CD4-positive, CD25-positive, alpha-beta regulatory T cell (primary cell): ENCODE measurements at places on chromosomes 6 and 20.

DNA sequence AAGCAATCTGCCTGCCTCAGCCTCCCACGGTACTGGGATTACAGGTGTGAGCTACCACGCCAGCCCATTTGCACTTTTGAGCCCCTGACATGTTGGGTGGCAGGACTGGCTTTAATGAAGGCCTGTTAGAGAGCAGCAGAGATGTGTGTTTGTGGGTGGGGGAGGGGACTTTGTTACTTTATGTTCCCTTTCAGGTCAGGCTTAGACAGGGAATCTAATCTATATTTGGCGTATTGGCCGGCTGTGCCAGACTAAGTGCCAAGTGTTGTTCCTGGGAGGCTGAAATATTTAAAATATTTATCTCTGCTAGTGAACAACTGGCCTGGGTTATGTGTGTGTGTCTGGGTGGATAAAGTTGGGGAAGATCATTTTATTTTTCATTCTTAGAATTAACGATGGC, 6.1 kb downstream of the GMPR start:
- DNase-seq = no peak

- DNase-seq = no peak
Measured at GRCh38 chr6:3319610-3320200, 61.0 kb downstream of the PSMG4 start.

GRCh38 chr20:24359321-24360027, 110.0 kb upstream of the SYNDIG1 start:
- DNase-seq = no peak

GRCh38 chr20:41030061-41030460, 1.4 kb downstream of the TOP1 start:
- DNase-seq = no peak

- DNase-seq = no peak
Measured at GRCh38 chr6:41063884-41064285, 8.3 kb downstream of the OARD1 start.

- no peak for DNase-seq
Measured at GRCh38 chr6:49909563-49909962, 43.2 kb upstream of the CRISP1 start.

DNA sequence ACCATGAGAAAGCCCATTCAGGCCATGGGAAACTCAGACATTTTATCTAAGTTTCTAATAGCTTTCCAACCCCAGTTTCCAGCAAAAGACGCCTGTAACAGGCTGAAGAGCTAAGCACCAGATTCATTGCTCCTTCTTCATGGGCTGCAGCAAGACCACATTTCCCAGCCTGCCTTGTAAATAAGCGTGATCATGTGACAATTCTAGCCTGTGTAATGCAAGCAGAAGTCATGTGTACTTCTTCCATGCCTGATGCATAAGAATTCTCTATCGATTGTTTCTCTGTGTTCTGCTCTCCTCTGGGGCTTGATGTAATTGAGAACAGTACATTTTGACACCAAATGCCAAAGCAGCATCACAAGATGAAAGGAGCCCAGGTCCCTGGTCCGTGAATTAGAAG, 6.8 kb downstream of the PCSK2 start:
- no peak for DNase-seq

DNA sequence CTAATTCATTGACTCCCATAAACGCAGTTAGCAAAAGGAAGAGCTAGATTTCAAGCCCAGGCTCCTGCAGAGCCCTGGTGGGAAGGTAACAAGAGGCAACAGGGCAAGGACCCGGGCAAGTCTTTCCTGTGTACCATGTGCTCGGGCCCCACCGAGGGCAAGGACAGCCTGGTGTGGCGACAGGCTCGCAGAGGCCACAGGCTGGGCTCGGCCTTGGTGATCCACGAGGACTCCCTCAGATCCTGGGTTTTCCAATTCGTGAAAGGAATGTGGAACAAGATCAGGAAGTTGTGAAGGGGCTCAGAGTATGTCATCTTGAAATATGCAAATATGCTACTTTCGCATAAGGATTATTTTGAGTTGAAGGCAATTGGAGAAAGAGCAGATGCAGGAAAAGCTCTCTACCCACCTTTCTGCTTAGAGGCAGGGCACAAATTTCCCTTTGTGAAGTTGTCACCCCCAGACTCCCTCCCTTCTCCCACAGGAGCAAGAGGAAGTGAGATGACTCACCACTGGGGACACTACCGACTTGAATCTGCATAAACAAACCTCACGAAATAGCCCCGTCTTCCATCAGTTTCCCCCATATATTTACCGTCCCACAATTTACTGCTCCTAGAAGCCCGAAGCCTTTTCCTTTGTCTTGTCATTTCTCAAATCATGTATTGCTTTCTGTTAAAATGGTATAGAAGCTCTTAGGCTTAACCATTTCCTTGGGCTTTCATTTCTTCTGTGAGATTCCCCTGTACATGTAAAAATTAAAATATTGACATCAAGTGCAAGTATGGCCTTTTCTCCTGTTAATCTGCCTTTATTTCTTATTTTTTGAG, 79.0 kb downstream of the PSMG4 start:
- no peak for DNase-seq

DNA sequence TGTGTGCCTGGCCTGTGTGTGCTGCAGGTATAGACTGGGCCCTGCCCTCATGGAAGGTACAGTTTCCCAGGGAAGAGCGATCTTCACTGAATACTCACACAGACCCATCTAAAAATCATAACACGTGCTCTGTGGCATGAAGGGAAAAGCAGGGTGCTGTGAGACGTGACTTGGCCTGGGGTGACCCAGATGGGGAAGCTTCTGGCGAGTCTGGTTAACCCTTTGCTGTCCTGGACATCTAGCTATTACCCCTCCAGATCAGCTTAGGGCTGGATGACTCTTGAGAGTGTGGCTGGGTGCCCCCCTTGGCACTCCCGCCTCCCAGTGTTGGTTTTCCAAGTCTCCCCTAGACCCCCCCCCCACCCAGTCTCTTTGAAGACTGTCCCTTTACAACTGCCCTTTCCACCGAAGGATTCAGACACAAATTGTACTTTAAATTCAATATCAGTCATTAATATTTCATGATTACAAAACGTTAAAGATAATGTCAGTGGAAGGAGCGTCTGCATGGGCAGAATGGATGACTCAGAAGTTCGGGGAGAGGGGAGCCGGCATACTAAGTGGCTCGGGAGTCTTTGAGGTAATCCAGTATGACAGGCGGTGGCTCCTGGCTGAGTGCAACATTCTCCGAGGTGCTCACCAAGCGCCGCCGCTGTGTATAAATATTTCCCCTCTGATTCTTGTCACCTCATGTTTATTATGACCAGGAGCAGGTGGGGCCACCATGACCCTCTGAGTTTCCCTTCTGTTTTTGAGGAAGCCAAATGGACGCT, 77.3 kb downstream of the CD40 start:
- no peak for DNase-seq

- no peak for DNase-seq
Measured at GRCh38 chr6:140275725-140276124, 901.3 kb upstream of the CITED2 start.

DNA sequence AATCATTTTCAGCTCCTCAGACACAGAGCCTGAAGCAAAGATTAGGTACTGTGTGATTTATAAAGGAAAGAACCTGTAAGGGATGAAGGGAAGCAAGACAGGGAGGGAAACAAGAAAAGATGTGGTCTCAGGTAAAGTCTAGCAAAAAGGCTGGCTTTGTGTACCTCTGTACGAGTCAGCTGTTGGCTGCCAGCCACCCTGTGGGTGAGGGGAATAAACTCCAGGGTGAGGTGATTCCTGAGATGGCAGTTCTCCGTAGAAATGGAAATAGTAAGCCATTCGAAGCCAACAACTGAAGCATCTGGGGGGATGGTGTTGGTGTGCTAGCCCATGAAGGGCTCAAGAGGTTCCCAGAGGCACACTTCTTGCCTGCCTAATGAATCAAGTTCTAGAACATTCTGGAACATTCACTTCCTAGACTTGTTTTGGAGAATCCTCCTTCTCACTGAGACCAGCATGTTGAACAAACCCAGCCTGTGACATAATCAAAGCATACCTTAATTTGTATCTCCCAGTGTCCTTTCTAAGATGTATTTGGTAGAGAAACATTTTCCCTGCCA, 10.6 kb upstream of the TTPAL start:
- no peak for DNase-seq

DNA sequence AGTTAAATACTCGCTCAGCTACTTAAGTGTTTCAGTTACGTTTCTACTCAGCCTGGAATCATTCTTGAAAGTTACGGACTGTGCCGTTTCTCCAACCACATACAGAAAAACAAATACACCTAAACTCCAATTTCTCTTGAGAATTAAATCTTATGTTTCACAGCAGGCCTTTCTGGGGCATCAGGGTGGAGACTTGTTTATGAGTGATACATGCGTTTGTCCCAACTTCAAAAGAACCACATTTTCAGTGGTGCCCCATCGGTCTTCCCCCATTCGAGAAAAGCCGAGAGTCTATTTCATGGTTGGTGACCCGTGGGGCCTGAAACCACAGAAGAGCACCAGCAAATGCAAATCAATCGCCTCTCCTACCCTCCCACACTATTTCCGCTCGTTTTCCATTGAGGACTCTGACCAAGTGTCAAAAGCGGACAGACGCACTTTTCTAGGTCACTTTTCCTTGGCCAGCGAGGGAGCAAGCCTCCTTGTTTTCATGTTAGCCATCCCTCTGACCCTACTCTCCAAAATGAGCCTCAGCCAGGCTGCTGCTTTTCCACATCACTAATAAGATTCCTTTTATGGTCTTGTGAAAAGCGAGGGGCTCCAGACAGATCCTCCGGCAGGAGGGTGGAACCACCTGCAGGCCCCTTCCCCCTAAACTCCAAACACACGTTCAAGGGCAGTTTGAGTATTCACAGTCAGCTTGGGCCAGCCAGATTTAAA, 3.1 kb downstream of the JAG1 start:
- no peak for DNase-seq

DNA sequence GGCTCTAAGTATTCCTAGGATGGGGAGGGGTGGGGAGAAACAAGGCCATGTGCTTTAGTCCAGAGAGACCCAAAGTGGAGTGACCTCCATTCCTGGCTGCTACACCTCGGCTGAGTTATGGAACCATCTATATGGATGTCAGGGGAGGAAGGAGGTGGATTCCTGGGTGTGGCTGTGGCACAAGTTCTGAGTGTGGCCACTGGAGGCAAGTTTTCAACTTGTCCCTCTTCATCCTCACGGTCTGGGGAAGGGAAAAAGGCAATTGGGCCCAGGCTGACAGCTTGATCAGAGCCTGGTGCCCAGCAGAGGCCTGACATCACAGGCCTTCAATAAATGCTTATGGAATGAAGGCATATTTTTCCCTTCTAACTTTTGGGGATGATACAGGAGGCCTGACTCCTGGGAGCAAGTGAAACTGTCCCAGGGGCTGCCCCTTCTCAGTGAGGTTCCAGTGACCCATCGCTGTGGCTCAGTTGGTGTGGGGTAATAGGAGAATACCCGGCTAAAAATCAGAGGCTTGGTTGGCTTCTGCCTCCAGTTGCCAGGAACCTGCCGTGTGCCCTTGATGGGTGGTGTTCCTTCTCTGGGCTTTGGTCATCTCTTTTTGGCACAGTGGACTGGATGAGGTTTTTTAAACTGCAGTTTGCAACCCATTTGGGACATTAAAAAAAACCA, 1.8 kb upstream of the ITPR3 start:
- DNase-seq = no peak

DNA sequence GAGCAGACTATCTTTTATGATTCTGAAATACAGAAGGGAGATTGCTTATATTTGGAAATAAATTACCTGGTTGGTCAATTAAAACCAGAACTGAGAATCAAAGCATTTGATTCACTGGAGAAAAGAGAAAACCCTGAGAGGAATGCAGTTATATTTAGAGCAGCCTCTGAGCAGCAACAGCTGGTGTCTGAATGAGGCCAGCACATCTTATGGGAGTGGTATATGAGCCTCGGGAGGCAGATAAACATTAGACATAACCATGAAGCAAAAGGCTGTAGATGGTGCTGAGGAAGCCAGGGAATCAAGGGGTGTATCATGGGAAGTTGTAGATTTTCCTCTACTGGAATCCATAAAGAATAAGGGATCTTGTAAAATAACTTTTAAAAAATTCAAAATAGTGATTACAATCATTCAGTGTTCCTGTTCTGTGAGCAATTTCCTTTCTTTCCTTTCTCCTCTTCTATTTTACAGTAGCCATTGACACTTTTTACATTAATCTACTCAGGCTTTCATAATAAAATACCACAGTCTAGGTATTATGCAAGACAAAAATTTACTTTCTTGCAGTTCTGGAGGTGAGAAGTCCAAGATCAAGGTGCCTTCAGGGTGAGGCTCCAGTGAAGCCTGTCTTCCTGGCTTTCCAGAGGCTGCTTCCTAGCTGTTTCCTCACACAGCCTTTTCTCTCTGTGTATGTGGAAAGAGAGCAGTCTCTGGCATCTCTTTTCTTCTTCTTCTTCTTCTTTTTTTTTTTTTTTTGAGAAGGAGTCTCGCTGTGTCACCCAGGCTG, 32.8 kb upstream of the ENPP5 start:
- DNase-seq = no peak

DNA sequence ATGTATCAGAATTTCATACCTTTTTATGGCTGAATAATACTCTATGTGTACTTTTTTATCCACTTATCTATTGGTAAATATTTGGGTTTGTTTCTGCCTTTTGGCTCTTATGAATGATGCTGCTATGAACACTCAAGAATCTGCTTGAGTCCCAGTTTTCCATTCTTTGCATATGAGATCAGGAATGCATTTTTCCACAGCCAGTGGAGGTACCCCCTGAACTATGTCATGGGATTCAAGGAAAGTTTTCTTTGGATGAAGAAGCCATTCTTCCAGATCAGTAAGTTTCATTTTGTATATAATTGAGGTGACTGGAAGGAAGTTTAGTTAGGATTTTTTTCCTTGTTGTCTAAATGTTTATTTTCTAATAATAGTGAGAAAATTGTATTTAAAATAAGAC, 40.9 kb downstream of the NKX2-4 start:
- DNase-seq = no peak

- DNase-seq = no peak
Measured at GRCh38 chr6:102813489-102814275, 1420.2 kb downstream of the GRIK2 start.

- no peak for DNase-seq
Measured at GRCh38 chr6:139064981-139065665, 36.6 kb downstream of the ABRACL start.

DNA sequence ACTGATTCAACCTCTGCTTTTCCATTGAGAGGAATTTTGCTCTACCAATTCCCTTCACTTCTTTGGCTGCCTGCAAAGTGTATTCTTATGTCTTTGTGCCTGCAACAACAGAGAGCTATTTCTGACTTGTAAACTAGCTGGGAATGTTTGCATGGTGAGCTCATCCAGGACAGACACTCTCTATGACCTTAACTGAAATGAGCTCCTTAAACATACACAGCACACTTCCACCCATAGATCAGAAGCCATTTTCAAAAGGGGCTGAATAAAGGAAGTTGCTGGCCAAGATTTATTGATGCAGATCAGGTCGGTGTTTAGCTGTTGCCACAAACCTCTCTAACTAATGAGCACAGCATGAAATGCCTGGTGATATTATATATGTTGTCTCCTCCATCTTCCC, 377.7 kb downstream of the BTBD9 start:
- no peak for DNase-seq

GRCh38 chr20:21312813-21313474, 9.8 kb downstream of the XRN2 start:
- no peak for DNase-seq
